ENCODE measurements at places on chromosomes 2 and 18.

DNA sequence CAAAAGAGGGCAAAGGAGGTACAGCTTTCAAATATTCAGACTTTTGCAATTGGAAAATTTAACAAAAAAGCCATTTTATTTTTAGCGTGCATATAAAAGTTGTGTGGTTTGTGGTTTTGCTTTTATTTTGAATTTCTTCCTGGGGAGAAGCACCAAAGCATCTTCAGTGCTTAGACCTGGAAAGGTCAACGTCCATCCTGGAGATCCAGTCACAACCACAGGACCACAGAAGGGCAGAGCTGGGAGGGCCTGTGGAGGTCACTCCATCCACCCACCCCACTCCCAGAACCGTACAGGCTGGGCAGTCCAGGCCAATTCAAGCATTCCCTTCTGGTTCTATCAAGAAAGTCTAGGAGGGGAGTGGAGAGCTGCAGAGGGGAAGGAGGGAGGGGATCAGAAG lies 43.8 kb downstream of the MPHOSPH10 start:
- DNase-seq = no peak

- DNase-seq = no peak
Observed at GRCh38 chr18:44643004-44643403, 37.7 kb upstream of the SETBP1 start.

- DNase-seq = no peak
Observed at GRCh38 chr2:30287857-30288513, 56.7 kb downstream of the LBH start.

DNA sequence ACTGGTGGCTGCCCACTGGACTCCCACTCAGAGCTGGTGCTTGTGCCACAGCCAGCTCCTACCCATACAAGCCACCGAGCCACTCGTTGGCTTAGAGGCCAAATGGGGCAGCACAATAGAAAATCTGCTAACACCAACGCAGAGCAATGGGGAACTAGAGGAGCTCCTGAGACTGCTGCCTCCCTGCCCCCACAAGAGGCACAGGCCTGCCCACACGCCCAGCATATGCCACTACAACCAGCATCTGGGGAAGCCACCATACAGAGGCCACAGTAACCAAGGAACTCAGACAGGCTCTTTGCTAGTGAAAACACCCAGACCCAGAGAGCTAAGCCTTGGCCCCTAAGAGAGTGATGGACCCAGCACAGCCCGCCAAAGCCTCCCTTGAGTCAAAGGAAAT lies 231.2 kb upstream of the RAB6C start:
- no peak for DNase-seq

GRCh38 chr2:173862612-173863217 lies 102.5 kb downstream of the SP3 start:
- DNase-seq = no peak
